ENCODE measurements at places on chromosomes 16 and 17.

- peak; percentile 20 for DNase-seq
Observed at GRCh38 chr16:12323007-12323758, 346.6 kb downstream of the SNX29 start.

DNA sequence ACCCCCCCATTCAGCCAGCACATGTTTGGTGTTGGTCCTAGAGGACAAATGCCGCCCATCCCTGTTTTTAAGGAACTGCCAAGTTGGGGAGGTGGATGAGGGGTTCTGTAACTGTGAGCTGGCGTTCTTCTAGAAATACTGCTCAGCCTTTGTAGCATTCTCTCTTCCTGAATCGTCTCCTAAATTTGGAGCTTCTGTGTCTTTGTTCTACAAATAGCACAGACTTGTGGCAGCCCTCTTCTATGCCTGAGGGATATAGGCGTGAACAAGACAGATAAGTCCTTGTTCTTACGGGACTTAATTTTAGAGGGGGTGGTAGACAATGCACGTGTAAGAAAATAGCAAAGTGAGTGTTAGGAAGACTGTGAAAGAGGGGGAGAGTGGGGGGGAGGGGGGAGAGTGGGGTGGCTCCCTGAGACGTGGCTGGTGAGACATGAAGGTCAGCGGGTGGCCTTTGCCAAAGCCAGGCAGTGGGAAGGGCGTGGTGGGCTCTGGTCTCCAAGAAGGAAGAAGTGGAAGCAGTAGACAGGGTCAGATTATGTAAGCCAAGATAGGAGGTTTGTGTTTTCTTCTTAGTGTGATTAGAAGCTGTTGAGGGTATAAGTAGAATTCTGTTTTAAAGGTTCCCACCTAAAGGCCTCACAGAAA lies 9.9 kb downstream of the MFSD11 start:
- no peak for DNase-seq

DNA sequence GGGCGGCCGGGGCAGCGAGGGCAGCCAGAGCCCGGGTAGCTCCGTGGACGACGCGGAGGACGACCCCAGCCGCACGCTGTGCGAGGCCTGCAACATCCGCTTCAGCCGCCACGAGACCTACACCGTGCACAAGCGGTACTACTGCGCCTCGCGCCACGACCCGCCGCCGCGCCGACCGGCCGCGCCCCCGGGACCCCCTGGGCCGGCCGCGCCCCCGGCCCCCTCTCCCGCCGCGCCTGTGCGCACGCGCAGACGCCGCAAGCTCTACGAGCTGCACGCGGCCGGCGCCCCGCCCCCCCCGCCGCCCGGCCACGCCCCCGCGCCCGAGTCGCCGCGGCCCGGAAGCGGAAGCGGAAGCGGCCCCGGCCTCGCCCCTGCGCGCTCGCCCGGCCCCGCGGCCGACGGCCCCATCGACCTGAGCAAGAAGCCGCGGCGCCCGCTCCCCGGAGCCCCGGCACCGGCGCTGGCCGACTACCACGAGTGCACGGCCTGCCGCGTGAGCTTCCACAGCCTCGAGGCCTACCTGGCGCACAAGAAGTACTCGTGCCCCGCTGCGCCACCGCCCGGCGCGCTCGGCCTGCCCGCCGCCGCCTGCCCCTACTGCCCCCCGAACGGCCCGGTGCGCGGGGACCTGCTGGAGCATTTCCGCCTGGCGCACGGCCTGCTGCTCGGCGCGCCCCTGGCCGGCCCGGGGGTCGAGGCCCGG lies 36.1 kb upstream of the ZC3H18 start:
- peak; percentile 76 for DNase-seq

- no peak for DNase-seq
Observed at GRCh38 chr17:4297351-4297750, 33.6 kb upstream of the ANKFY1 start.

DNA sequence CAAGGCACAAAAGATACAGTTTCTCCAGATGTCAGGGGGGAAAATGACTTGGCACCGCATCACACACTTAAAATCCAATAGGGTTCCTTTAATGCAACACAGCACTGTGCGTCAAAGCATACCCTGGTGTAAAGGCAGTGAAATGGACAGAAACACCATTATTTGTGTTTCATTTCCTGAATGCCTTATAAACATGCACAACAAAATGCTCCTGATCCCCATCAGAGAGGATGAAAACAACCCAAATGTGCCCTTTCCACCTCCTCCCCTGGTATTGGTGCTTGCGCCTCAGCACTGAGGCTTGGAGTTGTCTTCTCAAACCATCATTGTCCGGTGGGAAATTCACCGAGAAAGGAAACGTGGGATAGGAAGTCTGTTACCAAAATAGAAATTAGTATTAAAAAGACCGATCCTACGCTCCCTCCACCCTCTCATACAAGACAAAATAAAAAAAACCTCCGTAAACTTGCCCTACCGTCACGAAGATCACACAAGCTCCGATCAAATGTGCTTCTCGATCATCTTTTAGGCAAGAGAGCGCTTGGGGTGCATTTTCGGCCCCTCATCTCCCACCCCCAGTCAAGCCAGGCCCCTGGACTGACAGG lies 722 bp downstream of the CDC27 start:
- no peak for DNase-seq

DNA sequence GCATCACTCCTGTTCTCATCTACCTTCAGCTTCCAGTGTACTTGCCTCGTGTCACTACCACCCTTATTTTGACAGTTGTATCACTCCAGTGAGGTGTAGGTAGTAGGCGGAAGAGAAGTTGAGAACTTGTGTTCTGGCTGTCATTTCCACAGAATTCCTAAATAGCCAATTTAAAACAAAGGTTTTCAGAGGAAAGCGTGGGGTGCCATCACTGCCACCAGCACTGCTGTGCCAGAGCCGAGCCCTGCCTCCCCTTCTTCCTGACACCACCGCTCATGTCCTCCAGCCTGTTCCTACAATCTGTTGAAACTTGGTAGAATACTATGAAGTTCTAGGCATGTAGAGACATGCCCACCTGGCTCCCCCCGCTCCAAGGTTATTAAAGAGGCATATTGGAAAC lies 215.8 kb downstream of the TANC2 start:
- DNase-seq, result no peak

DNA sequence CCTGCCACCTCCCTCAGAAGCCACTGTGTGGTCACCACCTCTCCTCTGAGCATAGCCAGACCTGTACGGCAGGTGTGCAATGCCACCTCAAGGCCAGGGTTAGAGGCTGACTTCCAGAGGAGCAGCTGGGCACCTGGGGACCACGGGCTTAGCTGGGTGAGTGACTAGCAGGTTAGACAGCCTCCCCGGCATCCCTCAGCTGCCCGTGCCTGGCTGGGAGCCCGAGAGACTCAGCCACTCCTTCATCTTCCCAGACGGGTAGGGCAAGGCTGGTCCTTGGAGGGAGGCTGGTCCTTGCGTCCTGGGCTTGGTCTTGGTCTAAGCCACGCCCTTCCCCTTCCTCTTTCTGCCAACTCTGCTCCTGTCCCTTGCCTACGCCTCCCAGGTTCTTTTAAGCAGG lies 7.8 kb downstream of the CRHR1 start:
- no peak for DNase-seq

- DNase-seq, result no peak
Observed at GRCh38 chr16:54746596-54746995, 184.1 kb upstream of the IRX5 start.

DNA sequence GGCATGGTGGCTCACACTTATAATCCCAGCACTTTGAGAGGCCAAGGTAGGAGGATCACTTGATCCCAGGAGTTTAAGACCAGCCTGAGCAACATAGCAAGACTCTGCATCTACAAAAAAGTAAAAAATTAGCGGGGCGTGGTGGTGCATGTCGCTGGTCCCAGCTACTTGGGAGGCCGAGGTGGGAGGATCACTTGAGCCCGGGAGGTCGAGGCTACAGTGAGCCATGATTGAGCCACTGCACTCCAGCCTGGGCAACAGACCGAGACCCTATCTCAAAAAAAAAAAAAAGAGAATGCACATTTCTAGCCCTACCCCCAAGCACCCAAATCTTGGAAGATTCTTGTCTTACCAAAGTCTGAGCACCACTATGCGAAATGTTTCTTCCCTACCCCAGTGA lies 15.6 kb upstream of the RHOT1 start:
- no peak for DNase-seq
